Common myeloid progenitor, CD34-positive (primary cell): ENCODE measurements at places on chromosomes 1 and 21.

GRCh38 chr1:180586671-180587155 lies 27.9 kb downstream of the OVAAL start:
- DNase-seq, result no peak

DNA sequence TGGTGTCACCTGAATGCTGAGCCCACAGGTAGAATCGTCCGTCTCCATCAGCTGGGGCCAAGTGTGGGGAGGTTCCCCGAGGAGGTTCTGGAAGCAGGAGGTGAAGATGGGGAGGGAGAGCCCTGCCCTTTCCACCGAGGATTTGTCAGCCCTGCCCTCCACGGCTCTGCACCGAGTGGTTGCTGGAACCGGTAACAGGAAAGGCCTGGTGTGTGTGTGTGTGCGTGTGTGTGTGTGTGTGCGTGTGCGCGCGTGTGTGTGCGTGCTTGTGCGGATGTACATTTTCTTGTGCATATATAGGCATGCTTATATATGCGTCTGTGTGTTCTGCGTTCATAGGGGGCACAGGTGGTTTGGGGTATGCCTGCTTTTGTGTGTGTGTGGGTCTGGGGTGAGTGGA lies 3.5 kb downstream of the NBL1 start:
- DNase-seq, result peak; percentile 95

DNA sequence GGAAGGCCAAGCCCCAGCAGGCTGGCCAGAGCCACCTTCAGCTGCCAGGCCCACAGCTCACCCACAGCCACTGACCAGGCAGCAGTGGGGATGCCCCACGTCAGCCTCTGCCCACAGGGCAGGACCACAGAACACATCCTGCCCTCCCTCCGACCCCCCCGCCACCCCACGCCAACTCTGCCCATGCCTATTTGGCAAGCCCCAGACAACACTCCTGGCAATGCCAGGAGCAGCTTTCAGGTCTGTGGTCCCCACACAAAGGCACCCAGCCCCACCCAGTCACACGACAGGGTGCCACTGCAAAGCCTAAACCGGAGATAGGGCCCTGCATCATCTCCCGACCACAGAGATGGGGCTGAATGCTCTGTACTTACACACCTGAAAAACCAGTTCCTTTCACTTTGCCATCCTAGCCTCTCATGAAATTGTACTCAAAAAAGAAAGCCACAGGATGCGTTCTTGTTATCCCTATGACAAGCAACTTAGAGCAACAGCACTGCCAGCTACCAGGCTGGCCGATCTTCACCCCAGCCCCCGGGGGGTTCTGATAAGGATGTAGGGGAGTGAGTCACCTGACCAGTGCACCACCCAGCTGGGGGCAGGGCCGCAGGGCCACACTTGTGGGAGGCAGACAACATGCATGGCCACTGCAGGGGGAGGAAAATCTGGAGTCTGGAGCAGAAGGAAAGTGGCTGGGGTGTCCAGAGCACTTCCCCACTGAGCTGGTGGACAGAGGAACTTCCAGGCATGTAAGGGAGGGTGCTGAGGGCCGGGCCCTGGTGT lies 36.2 kb downstream of the UBE2G2 start:
- no peak for DNase-seq

GRCh38 chr1:90926971-90927370 lies 94.9 kb downstream of the ZNF644 start:
- no peak for DNase-seq

GRCh38 chr21:28657566-28657965 lies 335.1 kb downstream of the LTN1 start:
- DNase-seq, result no peak

DNA sequence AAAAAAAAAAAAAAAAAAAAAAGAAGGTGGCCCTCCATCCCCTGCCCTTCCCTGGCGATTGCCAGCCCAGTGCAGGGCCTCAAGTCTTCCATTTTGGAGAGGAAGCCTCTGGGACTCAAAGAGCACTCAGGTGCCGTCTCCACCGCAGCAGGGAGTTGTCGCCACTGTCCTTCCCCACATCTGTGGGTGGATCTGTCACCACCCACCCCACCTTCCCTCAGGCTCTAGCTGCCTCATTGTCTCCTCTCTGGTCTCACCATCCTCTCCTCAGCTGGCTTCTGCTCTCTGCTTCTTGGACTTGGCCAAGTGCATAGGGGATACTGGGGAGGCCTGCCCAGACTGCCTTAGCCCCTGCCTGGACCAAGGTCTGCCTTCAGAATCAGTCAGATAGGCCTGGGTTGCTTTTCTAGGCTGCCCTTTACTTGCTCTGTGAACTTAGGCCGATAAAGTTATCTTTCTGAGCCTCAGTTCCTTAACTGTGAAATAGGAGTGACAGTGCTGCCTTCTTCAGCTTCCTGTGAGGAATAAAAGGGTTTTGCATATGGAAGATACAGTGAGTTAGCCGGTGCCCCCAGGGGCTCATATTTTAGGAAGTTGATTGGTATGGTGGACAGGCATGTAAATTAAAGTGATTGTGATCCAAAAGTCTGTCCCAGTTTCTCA lies 15.8 kb downstream of the RCC1 start:
- no peak for DNase-seq

DNA sequence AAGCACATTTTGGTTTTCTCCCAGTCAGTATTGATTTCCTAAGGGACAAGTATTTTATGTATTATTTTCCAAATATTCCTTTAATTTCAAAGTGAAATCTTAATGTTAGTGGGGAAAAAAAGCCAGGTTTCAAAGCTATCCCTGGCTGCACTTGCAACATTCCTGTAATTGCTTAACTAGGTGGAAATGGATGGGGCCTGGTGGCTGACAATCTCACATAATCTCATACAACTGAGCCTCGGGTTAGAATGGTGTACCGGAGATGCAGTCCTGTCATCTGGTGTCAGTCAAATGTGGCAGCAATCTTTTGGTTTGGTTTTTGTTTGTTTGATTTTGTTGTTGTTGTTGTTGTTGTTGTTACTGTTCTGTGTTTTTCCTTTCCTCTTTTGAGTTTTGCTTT lies 46.1 kb downstream of the KDM1A start:
- DNase-seq, result no peak

DNA sequence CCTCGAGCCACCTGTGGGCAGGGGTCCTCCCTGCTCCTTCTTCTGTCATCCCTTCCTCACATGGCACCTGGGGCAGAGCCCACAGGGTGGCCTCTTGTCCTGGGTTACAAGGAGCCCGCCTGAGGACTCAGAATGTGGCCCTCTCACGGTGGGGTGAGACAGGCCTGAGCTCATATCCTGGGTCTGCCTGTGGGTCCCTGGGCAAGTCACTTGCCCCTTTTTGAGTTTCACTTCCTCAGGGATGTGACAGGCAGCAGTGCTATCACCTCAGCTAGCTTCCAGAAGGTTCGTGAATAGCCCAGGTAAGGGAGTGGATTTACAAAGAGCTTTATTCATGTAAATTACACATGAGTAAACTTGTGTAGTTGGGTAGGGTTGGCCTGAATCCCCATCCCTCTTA lies 33.5 kb downstream of the HTR6 start:
- no peak for DNase-seq

DNA sequence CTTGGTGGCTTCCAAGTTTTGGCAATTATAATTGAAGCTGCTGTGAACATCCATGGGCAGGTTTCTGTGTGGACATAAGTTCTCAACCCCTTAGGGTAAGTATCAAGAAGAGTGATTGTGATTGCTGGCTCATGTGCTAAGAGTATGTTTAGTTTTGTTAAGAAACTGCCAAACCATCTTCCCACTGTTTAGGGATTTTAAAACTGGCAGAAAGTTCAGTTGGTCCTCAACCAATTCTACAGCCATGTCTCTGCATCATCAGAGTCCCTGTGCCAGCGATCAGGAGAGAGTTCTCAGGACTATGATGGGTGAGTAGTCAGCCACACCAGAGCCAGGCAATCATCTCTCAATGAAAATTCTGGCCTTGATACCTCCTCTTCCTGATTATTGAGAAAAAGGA lies 193.8 kb downstream of the ZC3H11B start:
- no peak for DNase-seq

DNA sequence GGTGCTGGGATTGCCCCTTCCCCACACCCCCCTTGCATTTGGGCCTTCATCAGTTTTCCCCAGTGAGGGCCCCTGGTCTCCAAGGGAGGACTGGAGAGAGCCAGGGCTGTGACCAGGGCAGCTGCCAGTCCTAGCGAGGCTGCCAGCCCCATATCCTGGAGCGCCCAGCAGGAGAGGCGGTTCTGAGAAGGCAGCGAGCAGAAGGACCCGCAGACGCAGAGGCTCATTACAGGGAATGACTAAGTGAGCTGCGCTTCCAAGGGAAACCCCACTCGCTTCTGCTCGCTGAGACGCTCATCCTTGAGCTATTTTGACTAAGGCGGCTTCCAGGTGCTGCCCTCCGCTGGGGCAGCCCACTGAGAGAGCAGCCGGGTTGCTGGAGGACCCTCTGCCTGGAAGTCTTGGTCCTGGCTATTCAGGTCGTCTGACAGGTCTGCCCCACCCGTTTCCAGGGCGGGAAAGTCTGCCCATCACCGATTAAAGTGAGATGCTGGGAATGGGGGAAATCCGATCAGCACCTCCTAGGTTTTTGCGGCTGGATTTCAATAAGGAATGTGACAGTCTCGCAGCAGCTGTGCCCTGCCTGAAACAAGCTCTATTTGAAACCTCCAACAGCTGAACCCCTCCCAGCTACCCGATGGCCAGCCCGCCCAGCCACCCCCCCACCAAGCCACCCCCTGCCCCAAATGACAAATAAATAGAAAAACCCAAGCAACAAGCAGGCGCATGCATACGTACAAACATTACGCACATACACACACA lies 2.8 kb downstream of the KCNN3 start:
- no peak for DNase-seq

DNA sequence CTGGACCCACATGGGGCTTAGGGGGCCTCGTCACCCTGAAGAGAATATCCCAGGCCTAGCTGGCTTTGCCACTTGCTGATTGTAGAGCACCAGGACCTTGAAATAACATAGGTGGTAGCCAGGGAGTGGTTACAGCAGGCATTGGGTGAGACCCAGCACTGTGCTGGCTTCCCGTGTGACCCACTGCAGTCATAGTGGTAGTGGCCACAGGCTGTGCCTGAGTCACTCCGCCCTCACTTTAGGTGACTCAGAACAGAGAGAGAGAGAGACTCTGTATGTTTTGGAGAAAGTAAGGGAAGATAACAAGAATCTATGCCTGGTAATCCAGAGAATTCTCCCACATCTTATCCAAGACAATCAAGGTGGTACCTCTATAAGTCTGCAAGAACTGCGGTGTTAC lies 98.7 kb upstream of the LHX8 start:
- DNase-seq, result no peak

DNA sequence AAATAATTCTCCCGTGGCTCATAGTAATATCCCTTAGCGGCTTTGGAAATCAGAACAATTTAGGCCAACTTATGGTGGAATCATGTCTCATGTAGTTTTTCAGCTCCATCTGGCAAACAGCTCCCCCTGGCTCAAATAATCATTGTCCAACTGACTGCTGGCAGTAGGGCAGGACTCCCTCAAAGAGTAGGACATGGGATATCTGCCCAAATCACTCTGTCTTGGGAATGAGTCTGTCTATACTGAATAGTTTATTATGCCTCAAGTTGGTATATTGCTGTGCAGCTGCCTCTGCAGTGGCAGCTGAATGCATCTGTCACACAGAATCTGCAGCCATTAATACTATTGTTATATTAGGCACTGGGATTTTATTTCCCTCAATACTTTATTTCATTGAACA lies 255.7 kb downstream of the COL11A1 start:
- DNase-seq, result no peak

DNA sequence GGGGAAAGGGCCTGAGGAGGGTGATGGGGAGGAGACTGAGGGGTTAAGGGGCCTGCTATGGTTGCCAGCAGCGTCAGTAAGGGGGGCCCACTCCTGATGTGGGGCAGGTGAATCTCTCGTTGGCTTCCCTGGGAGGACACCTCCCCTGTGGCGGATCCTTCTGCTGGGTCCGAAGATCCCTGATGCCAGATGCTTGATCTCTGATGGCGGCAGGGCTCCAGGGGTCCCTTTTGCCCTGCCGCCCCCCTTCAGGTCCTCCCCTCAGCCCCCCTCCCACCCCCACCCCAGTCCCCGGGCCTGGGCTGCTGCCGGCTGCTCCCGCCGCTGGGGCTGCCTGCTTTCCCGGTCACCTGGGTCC lies 219 bp downstream of the CELF3 start:
- no peak for DNase-seq

GRCh38 chr1:187042538-187042937 lies 213.8 kb downstream of the PLA2G4A start:
- DNase-seq, result no peak

DNA sequence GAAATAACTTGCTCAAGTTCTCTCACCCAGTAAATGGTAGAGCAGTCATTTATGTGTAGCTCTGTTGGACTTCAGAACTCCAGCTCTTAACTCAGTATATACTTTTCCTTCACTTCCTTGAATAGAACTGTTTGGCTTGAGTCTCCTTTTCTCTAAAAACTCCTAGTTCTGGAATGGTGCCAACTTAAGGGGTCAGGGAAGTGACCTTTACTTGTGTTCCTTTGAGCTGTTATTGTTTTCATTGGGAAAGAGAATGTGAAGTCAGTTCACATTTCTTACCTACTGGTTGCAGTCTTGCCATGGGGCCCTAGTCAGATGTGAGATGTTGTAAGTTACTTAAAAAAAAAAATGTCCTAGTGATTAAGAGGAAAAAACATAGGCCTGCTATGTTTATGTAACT lies 77.0 kb upstream of the MACF1 start:
- DNase-seq, result no peak

DNA sequence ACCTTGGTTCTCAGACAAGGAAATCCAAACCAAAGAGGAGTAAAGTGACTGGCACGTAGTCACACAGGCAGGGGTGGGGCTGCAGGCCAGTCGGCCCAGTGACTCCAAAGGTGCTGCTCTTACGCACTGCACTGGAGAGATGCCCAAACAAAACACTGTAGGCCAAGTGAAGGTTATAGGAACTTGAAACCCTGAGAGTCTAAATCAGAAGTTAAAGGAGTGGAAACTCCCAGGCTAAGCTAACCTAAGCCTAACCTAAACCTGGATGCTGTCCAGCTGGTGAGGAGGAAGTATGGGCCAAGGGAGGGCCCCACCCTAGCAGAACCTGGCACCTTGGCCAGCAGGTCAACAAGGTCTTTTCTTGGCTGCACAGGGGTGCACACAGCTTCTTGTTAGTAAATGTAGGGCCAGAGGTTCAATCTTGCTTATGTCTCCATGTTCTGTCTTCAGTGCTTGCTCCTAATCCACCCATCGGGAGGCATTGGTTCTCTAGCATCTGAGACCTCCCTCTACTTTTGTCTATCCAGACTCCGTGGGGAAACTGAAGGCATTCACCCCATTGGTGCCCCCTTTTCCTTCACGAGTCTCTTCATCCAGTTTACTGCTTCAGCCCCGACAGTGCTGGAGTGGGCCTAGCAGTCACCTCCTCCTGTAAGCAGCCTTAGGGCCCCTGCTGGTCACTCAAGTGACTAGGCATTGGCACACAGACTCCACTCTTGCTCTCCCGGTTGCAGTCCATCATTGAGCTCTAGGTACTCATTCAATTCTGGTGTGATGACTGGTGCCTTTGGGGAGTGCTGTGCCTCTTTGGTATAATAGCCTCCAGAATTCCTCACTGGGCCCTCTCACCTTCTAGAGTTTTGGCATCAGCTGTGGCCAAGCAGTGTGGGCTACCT lies 12.9 kb upstream of the TMEM125 start:
- no peak for DNase-seq
